Renal cortex interstitium (tissue), 15 donors: ENCODE measurements at places on chromosomes 1 and 21. TPM values are rescaled to one million over a fixed set of nuclear protein-coding genes. Genes with fewer than 3 reads are reported as not detected.

Gene E2F2
- polyA plus RNA-seq, result 4.6 TPM

Gene FCRL2
- polyA plus RNA-seq, result 0.11 TPM

Gene OPRD1
- polyA plus RNA-seq, result 0.56 TPM

Gene APH1A
- 187 TPM for polyA plus RNA-seq

Gene UBXN10
- 6.9 TPM for polyA plus RNA-seq

Gene SLC30A2
- polyA plus RNA-seq, result 7.2 TPM

Gene CACNA1E
- 0.37 TPM for polyA plus RNA-seq

Gene AXDND1
- 12.1 TPM for polyA plus RNA-seq

Gene CASQ2
- polyA plus RNA-seq, result 0.48 TPM

Gene GLRX2
- polyA plus RNA-seq, result 13.3 TPM

Gene EFNA1
- polyA plus RNA-seq, result 78.9 TPM

DNA sequence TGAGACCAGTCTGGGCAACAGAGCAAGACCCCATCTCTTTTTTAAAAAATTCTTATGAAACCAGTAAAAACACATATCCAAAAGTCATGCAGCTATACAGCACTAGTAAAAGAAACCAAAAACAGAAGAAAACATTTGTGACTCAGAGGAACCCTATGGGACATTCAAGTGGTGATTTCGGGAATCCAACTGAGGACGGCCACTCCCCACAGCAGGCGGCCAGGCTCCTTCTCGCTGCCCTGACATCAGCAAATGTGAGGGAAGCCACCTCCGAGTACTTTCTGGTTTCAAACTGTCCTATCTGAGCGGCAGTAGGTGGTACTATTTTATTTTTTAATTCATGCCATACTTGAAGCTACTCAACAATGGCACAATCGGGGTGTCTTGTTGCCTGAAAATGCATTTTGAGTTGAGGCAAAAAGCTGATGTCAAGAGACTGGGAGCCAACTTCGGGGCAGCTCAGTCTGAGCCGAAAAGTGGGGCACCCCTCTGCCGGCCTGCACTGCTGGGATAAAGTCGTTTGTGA lies 3.3 kb downstream of the SUMO3 start:
- no peak for DNase-seq

DNA sequence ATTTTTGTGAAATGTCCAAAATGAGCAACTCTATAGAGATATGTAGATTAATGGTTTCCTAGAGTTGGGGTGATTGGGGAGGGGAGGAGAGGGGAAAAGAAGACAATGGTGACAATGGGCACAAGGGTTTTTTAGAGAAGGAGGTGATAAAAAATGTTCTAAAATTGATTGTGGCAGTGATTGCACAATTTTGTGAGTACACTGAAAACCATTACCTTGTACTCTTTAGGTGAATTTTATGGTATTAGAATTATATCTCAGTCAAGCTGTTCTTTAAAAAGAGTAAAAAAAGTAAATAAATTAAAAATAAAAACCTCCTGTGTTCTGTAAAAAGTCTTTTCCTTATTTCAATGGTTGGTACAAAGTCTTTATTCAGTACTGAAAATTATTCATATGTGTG lies 330.2 kb downstream of the PTBP2 start:
- no peak for DNase-seq

DNA sequence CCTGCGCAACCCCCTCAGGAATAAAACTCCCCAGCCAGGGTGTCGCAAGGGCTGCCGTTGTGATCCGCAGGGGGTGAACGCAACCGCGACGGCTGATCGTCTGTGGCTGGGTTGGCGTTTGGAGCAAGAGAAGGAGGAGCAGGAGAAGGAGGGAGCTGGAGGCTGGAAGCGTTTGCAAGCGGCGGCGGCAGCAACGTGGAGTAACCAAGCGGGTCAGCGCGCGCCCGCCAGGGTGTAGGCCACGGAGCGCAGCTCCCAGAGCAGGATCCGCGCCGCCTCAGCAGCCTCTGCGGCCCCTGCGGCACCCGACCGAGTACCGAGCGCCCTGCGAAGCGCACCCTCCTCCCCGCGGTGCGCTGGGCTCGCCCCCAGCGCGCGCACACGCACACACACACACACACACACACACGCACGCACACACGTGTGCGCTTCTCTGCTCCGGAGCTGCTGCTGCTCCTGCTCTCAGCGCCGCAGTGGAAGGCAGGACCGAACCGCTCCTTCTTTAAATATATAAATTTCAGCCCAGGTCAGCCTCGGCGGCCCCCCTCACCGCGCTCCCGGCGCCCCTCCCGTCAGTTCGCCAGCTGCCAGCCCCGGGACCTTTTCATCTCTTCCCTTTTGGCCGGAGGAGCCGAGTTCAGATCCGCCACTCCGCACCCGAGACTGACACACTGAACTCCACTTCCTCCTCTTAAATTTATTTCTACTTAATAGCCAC lies 696 bp downstream of the TGFB2 start:
- DNase-seq, result no peak

GRCh38 chr21:44992608-44993031 lies 52.8 kb downstream of the SLX9 start:
- DNase-seq, result no peak

- DNase-seq, result no peak
Measured at GRCh38 chr1:36729289-36729688, 246.6 kb upstream of the CSF3R start.

DNA sequence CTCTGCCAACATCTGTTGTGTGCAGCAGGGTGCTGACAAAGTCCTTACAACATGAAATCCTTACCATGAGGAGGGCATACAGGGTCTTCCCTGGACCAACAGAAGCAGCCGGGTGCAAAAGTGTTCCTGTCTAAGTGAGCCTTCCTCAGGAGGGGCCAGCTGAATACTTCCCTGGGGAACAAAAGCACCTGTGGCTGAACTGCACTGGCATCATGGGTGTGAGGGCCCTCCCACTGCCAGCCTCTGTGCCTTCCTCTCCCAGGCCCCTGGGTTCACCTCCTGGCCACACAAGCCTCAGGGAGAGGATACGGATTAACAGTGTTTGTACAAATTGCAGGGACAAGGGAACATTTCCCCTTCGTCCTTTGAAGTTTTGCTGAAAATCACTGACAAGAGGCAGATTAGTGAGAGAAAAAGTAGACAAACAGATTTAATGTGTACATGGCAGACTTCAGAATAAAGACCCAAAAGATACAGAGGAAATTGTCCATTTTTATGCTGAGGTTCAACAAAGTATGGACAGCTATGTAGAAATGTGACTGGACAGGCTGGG lies 91.0 kb upstream of the PPM1J start:
- no peak for DNase-seq

GRCh38 chr1:3372317-3372716 lies 82.1 kb upstream of the ARHGEF16 start:
- DNase-seq, result no peak

DNA sequence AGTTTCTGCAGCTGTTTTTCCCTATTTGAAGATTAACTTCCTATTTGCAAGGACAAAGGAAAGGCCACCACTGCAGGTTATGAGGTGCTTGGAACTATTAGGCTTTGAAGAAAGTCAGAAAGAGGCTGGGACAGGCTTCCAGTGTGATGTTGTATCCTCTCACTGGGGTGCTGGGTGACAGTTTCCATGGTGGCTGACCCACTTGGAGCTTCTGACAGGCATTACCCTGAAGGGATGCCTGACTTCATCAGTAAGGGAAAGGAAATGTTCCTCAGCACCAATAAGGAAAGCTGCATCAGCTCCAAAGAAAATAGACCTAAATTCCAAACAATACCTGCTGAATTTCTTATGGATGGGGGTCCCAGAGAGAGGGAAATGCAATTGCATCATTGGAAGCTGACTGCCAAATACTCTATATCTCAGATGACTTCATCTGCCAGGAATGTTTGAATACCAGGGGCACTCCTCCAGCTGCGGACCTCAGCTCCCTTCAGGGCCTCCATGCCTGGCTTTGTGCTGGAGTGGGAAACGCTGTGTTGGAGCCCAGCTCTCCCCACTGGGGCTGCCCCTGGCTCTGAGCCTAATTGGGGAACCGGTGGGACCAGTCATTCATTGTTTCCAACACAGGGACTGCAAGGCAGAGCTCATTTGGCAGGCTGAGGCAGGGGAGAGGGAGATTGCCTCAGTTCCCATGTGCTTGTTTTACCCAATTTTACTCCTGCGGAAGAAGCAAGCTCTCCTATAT lies 76.6 kb downstream of the RGL1 start:
- no peak for DNase-seq

GRCh38 chr1:204602871-204603542 lies 82.5 kb downstream of the LRRN2 start:
- no peak for DNase-seq

GRCh38 chr1:150034336-150034735 lies 23.8 kb upstream of the OTUD7B start:
- DNase-seq, result no peak

- no peak for DNase-seq
Measured at GRCh38 chr1:21198929-21199328, 22.2 kb upstream of the EIF4G3 start.

DNA sequence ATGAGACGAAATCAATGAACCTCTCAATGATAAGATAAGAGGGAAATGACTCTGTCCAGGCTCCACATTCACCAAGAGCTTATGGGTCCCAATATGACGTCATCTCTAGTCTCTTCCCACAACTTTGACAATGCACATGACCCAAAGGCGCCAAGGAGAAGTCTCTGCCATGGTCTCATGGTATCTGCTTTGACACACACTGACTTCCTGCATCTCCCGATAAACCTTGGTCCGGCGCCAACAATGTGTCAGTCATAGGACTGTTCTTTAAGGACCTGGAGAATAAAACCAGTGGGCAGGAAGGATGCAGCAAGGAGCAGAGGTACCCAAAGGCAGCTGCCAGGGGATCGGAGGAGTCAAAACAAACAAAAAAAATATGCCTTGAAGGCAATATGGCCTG lies 46.9 kb upstream of the TMEM51 start:
- DNase-seq, result no peak

- DNase-seq, result no peak
Measured at GRCh38 chr21:43740497-43741156, 21.7 kb downstream of the PDXK start.

- no peak for DNase-seq
Measured at GRCh38 chr1:58346036-58346355, 200.5 kb downstream of the OMA1 start.

GRCh38 chr1:31843506-31843905 lies 27.7 kb upstream of the SPOCD1 start:
- DNase-seq, result no peak

GRCh38 chr1:225772848-225773247 lies 4.8 kb upstream of the SRP9 start:
- DNase-seq, result no peak

GRCh38 chr1:70896224-70896623 lies 151.4 kb downstream of the PTGER3 start:
- no peak for DNase-seq

DNA sequence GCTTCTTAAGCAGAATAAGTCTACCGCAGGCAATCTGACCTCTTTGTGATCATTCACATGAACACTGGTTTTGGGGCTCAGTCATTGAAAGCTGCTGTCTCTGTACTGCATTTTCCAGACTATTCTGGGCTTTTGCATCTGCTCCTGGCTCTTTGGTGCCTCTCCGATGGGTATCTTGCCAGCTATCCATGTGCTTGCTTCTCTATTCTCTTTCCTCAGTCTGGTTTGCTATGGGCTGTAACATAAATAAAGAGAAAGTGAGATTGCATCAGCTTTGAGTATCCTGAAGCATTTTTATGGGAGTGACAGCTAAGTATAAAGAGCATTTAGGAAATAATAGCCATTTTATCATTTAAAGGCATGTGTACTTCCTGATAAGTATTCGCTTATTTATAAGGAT lies 70.7 kb downstream of the C1orf21 start:
- DNase-seq, result no peak
